Body of pancreas (tissue), 4 donors: ENCODE measurements at places on chromosomes 4 and X. TPM values are rescaled to one million over a fixed set of nuclear protein-coding genes. Genes with fewer than 3 reads are reported as not detected.
A peak's percentile ranks its signal among the peaks of the same experiment; 100 is the strongest.

DNA sequence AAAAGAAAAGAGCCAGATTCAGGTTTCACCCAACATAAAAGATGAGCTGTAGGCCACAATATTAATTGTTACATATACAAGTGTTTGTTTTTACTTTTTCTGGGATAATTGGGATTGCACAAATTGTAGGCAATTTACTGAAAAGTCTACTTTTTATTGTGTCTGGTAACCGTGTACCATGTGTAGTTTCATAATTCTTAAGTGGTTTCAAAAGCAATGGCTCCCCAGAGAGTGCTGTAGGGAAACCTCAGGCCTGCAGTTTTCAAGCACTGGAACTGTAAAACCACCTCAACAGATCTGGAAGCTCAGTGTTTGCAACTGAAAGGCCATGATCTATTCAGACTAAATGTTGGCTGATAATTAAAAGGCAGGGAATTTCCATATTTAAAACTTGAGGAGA lies 53.9 kb upstream of the MMAA start:
- no peak overlapping the region for H3K4me3 ChIP-seq
- no peaks in the 10 kb centered on the region for H3K36me3 ChIP-seq
- no peak overlapping the region for H3K27ac ChIP-seq
- H3K27me3 ChIP-seq: no peaks in the 10 kb centered on the region
- H3K4me1 ChIP-seq: no peaks in the 10 kb centered on the region

L1CAM gene
- 1.8 TPM for total RNA-seq

DNA sequence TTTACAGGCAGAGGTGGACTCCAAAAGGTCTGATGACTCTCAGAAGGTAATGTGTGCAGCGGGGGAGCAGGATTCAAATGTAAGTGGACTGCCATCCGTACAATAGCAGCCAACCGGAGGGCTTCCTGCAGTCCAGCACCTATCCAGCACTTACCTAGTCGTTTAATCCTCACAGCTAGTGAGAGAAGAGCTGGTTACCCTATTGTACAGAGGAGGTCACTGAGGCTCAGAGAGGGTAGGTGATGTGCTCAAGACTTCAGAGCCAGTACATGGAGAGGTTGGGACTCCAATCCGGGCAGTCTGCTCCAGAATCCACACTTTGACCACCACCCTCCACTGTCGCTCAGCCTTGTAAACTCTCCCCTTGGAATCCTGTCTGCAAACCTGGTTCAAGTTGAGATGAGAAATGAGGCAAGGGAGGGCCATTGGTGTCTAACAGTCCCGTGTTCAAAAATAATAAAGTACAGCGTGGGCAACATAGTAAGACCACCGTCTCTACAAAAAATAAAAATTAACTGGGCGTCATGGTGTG lies 22.5 kb upstream of the JAKMIP1 start:
- H3K36me3 ChIP-seq: no peaks in the 10 kb centered on the region
- no peak overlapping the region for H3K4me3 ChIP-seq
- peak; percentile 56 for DNase-seq
- peaks cover 11% of the 10 kb centered on the region for H3K27me3 ChIP-seq

TMSB15B gene
- 3.6 TPM for total RNA-seq

HS6ST2 gene
- 2.6 TPM for total RNA-seq

GRCh38 chr4:683247-683897 lies 5.6 kb downstream of the SLC49A3 start:
- H3K36me3 ChIP-seq: no peaks in the 10 kb centered on the region
- DNase-seq: no peak
- no peak overlapping the region for H3K4me3 ChIP-seq

DNA sequence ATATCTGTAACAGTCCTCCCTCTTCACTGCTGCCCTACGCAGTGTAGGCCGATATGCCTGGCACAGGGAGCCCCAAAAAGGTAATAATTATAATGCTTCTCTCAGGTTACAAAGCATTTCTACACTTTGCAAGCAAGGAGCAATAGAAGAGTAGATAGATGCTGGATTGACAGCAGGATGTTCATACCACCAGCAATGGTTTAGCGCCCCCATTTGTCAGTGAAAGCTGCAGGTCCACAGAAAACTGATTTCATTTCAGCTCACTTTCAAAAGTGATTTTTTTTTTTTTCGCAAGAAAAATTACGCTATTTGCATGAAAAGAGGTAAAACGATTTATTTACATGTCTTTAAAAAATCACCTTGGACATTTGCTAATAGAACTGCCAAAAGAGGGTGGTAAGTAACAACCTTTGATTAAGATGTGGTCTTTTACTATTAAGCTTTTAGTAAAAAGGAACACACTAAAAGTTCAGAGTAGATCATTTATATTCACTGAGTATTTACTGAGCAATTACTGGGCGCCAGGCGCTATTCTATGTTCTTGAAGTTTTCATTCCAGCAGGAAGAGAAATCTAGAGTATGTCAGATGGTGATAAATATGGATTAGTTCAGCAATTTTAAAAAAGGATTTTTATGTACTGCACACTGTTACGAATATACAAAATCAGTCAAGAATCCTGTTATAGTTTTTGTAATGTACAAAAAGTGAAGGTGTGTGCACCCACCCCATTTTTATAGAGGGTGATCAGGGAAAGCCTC lies 34.4 kb downstream of the HPF1 start:
- no peak overlapping the region for H3K27ac ChIP-seq
- no peaks in the 10 kb centered on the region for H3K4me1 ChIP-seq
- no peaks in the 10 kb centered on the region for H3K36me3 ChIP-seq
- no peaks in the 10 kb centered on the region for H3K27me3 ChIP-seq

- no peaks in the 10 kb centered on the region for H3K36me3 ChIP-seq
- no peak for DNase-seq
- H3K4me1 ChIP-seq: peaks cover 6% of the 10 kb centered on the region
- no peak overlapping the region for H3K4me3 ChIP-seq
Observed at GRCh38 chr4:127771535-127772275, 10.4 kb upstream of the HSPA4L start.

GRCh38 chrX:22314692-22315091 lies 42.0 kb downstream of the CBLL2 start:
- H3K27me3 ChIP-seq: no peaks in the 10 kb centered on the region
- H3K36me3 ChIP-seq: no peaks in the 10 kb centered on the region
- no peak overlapping the region for H3K4me3 ChIP-seq

FLNA gene
- total RNA-seq: 308 TPM

GRCh38 chr4:153748378-153748777 lies 11.4 kb downstream of the RNF175 start:
- no peaks in the 10 kb centered on the region for H3K36me3 ChIP-seq
- H3K27ac ChIP-seq: no peak overlapping the region
- H3K27me3 ChIP-seq: no peaks in the 10 kb centered on the region

DNA sequence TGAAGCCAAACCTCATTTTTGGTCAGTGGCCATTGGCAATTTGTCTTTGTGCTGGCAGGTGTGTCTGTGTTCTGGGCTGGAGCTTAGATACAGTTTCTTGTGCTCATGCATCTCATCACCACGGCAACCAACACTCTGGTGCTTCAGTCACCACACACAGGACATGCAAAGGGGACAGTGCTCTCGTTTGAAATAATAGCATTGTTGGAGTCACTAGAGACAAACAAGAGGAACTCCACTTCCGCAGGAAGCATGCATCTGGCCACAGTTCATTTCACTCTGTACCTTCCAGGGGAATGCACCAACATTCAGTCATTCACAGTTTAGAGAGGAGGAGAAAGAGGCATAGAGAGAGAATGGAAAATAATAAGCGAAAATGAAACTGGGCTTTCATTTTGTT lies 267.4 kb downstream of the ANK2 start:
- no peak for DNase-seq
- no peak overlapping the region for H3K4me3 ChIP-seq

SSX7 gene
- total RNA-seq: not detected

CSAG1 gene
- not detected for total RNA-seq

- no peak overlapping the region for H3K4me3 ChIP-seq
- H3K36me3 ChIP-seq: no peaks in the 10 kb centered on the region
- no peaks in the 10 kb centered on the region for H3K4me1 ChIP-seq
- no peaks in the 10 kb centered on the region for H3K27me3 ChIP-seq
Observed at GRCh38 chrX:40671126-40671525, 23.8 kb upstream of the CXorf38 start.
